Left hindlimb (tissue), 1 donor: ENCODE measurements at places on chromosomes 7 and 10.

GRCh38 chr10:110416776-110417711 lies 80.7 kb upstream of the DUSP5 start:
- DNase-seq: no peak

DNA sequence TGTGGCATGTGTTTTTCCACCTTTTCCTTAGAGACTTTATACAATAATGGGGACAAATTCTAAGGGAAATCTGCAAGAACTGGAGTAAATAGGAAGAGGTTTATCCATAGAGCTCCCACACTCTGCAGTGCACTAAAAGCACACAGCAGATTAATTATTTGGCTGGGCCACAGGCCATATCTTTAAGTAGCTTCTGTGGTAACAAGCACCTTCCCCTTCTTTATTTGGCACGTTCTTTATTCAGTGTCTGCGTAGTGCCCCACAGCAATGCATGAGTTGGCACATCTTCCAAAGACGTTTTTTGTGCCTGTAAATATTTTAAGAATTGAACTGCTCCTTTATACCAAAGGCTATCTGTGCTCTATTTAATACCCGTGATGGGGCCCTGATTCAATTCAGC lies 104.9 kb upstream of the MBL2 start:
- DNase-seq: no peak

DNA sequence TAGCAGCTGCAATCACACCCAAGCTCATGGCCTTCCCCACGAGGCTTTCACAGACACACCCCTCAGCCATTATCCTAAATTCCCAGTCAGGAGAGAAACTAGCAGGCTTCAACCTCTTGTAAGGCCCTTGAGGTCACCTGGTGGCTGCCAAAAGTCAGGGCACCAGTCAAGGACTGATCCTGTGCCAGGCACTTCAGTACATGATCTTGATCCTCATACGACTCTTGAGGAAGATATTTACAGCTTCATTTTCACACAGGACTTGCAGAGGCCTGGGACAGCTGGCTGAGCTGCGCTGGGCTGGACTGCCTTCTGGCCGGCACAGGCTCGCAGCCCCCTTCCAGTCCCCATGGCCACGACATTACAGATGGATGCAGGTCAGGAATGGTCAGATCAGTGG lies 8.8 kb downstream of the PDAP1 start:
- no peak for DNase-seq

GRCh38 chr10:124461642-124462347 lies at the start of gene LHPP:
Gene LHPP (plus strand): TSS chr10:124461823. CDS start chr10:124461863, 40 bp downstream.
- peak; percentile 90 for DNase-seq

DNA sequence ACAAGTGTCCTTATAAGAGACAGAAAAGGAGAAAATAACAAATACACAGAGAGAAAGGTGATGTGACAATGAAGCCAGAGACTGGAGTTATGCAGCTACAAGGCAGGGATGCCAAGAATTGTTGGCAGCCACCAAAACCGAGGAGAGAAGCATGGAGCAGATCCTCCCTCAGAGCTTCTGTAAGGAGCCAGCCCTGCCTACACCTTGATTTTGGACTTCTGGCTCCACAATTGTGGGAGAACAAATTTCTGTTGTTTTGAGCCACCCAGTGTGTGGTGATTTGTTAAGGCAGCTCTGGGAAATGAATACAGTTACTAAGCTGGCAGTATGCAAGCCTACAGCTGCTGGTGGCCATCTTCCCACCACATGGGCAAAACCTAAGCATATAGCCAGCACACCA lies 163.6 kb downstream of the GRM8 start:
- DNase-seq: no peak

DNA sequence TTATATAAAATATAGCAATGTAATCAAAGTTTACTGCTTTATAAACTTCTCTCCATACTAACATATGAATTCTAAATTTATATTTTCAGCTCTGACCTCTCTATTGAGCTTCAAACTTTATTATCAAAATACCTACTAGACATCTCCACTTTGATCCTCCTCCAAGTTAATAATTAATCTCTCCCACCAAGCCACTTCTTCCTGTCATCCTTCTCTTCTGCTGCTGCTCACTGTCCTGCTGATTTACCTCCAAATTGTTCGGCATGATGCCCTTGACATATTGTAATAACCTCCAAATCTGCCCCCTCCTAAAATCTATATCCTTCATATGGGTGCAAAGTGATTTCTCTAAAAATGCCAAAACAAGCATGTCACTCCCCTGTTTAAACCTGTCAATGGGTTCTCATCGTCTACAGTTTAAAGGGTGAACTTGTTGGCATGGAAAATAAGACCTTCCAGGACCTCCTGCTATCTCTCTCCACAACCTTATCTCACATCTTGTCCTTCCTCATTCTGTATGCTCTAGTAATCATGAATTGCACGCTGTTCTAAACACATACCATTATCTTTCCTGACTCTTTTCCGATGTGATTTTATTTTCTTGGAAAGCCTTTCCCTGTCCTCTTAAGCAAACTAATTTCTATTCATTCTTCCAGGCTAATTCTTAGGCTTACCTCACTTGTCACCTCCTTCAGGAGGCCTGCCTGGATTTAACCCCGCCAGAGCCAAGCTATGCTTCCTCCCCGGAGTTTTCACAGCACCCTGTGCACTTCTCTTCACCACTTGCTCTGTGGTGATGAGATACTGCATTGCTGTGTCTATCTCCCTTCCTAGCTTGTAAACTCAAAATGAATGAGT lies 52.1 kb upstream of the STK17A start:
- no peak for DNase-seq

DNA sequence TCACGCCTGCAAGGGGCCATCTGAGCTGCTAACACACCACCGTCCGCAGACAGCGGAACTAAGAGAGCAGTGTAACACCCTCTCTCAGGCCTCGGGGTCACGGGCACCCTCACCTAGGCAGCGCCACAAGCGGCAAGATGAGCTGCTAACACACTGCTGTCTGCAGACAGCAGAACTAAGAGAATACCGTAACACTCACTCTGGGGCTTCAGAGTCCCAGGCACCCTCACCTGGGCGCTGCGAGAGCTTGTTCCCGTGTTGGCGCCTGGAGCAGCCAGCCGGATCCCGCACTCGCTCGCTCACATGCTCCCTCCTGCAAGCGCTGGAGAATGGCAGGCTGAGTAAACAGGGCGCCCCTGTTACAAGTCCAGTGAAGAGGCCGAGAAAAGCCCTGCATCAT lies 160.2 kb downstream of the SRPK2 start:
- DNase-seq: no peak

- DNase-seq: no peak
Observed at GRCh38 chr7:19102884-19103283, 14.6 kb downstream of the TWIST1 start.

GRCh38 chr10:21737106-21737505 lies 203.1 kb downstream of the MLLT10 start:
- no peak for DNase-seq

GRCh38 chr7:133763076-133763640 lies 364.0 kb upstream of the LRGUK start:
- no peak for DNase-seq

GRCh38 chr10:129310881-129311280 lies 156.2 kb upstream of the MGMT start:
- DNase-seq: no peak

DNA sequence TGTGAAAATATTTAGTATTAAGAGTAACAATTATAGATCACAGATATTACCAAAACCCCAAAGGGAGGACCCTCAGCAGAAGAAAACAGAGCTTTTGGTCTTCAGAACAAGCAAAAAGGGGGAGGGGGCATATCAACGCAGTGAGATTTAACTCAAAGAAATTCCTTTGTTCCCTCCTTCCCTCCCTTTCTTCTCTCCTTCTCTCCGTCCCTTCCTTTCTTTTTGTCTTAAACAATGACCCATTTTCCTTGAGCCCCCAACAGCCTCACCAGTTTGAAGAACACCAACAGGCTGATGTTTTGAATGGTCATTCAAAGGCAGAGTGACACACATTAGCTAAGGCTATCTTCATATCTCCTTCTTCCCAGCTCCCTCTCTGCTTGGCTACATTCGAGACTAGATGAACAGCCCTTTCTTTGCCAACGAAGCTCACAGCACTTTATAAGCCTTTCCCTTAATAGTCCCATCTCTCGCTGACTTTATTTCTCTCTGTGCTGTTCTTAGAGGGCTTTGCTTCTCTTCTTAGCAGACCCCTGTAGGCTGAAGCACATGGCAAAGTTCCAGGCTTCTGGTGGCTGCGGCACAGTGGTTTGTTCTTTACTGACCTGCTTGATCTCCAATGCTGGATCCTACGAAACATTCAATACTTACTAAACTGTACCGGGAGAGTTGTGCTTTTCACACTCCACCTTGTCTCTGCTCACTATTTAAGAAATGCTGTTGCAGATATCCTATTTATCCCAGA lies 75.6 kb upstream of the KCNIP2 start:
- DNase-seq: no peak

- DNase-seq: no peak
Observed at GRCh38 chr7:149690688-149691446, 82.5 kb downstream of the ZNF467 start.

DNA sequence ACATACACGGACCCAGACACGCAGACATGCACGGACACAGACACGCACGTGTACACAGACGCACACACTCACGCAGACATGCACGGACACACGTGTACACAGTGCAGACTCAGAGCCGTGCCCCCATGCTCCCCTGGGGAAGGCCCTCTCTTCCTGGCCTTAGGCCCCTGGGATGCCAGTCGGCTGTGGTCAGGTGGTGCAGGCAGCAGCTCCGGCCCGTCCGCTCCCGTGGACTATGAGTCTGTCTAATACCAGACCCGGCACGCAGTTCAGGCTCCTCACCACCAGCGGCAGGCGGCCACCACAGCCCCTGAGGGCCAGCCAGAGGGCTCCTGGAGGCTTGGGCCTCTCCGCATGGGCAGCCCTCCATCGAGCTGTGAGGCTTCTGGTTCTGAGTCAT lies 52.0 kb upstream of the NKX6-2 start:
- no peak for DNase-seq

- no peak for DNase-seq
Observed at GRCh38 chr10:114723991-114724715, 66.1 kb upstream of the ABLIM1 start.

- DNase-seq: no peak
Observed at GRCh38 chr10:72267819-72268399, 5.8 kb upstream of the DDIT4 start.

GRCh38 chr7:22051886-22052673 lies 106.4 kb upstream of the CDCA7L start:
- no peak for DNase-seq

DNA sequence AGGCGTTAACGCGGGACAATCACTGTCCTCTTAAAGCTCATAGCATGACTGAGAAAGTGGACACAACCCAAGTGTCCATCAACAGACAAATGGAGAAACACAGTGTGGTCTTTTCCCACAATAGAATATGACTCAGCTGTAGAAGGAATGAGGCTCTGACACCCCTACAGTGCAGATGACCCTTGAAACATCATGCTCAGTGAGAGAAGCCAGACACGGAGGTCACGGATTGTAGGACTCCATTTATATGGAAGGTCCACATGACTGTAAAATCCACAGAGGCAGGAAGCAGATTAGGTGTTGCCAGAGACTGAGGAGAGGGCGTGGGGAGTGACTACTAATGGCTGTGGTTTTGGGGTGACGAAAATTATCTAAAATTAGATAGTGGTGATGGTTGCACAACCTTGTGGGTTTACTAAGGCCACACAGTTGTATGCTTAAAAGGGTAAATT lies 6.1 kb upstream of the NCAPG2 start:
- no peak for DNase-seq

DNA sequence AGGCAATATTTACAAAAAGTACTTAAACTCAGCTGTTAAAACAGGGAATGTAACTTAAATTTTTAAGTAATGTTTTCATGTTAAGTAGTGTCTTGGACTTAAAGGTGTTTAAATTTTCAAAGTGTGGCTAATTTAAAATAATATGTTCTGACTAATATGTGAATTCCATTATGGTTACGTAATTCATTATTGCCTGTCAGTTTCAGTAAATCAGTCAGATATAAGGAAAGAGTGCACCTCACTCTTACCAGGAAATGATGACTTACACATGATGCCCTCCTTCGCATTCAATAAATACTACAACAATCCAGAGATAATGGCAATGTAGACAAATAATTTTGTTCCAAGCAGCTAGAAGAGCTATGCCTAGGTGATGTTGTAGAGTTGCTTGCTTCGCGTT lies 69.0 kb upstream of the WNT16 start:
- DNase-seq: no peak

DNA sequence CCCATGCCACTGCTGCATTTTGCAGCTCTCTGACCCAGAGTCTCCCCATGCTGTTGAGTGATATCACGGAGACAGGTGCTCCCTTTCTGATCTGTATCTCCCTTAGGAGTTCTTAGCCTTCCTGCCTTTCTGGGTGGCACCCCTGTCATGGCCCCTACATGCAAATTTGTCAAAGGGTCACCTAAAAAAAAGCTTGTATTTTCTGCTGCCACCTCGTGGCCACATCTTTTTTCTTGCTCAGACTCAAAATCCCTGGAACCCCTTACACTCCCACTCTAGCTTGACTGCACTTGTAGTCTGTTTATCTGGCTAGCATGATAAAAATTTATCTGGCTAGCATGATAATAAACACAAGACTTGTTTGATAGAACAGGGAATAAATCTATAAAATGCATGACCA lies 809.1 kb downstream of the SORCS1 start:
- no peak for DNase-seq

- DNase-seq: no peak
Observed at GRCh38 chr7:66296557-66296956, 91.4 kb downstream of the TPST1 start.

DNA sequence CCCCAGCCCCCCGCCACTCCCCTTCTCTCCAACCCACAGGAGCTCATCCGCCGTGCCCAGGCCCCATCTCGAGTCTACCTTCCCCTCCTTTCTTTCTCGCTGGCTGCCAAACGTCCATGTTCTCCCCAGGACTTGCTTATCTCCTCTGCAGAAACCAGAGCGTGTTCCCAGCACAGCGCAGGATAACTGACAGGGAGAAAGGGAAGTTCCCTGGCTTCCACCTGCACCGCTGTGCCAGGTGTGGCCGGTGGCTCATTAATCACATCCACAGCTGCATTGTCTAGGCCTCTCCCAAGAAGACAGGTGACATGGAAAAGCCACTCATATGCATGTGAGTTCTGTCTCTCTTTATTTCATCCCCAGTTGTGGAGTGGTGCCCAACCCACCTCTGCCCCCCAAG lies 113.2 kb downstream of the ITIH5 start:
- DNase-seq: no peak

GRCh38 chr7:5428478-5429252 lies 5.0 kb upstream of the TNRC18 start:
- peak; percentile 80 for DNase-seq

DNA sequence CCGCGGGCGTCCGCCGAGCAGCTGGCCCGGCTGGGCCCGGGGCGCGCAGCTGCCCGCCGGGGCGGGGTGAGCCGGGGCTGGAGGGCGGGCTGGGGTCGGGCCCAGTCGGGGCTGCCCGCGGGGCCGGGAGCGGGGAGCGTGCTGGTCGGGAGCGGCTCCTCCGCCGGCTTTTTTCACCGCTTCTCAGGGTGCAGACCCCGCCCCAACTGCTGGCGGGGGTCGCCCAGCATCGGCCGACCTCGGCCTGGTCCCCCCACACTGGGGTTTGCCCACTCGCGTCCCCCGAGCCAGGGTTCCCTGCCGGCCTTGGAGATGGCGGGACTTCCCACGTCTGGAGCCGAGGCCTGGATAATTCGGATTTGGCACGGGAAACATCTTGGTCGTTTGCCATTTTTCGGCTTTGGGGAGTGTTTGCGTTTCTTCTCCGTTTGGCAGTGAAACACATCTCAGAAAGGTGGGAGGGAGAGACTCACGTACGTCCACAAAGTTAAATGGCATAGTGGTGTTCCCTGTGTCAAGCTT lies 432 bp downstream of the TMEM248 start:
- DNase-seq: peak; percentile 70
